OCI-M1 (cell line): ENCODE measurements at places on chromosomes 3 and 15.

GRCh38 chr15:45417303-45417950 lies 39.1 kb upstream of the GATM start:
- DNase-seq: peak; percentile 89

DNA sequence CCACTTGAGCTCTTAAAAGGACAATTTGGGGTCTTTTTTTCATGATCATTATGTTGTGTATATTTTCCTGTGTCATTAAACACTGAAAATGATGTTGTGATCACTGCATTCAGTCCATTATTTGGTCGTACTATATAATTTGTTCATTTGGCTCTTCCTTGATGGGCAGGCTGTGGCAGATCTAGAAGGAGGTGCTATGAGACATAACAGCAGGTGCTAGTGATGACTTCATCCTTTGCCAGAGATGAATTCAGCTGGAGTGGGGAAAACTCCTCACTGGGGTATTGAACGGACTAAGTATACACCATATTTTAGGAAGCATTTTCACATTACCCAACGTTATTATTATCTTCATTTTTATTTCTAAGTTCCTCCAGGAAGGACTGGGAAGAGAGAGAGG lies 12.0 kb downstream of the CMTM7 start:
- no peak for DNase-seq

GRCh38 chr3:118754406-118755252 lies 280.0 kb downstream of the IGSF11 start:
- DNase-seq: no peak

DNA sequence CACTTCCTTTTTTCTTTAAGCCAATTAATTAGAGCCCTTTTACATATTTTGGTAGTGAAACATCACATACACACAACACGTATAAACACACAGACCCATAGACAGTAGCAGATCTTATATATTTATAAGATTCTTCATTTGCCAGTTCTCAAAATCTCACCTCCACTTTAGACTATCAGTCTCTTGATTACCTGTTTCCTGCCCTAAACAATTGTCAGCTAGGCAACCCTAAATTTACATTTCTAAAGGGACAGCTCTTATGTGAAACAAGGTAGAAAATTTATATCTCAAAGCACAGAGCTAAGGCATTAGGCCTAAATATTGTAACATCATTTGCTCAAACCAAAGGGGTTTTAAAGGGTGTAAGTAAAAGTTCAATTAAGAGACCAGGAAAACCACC lies 28.9 kb downstream of the SETMAR start:
- DNase-seq: no peak

DNA sequence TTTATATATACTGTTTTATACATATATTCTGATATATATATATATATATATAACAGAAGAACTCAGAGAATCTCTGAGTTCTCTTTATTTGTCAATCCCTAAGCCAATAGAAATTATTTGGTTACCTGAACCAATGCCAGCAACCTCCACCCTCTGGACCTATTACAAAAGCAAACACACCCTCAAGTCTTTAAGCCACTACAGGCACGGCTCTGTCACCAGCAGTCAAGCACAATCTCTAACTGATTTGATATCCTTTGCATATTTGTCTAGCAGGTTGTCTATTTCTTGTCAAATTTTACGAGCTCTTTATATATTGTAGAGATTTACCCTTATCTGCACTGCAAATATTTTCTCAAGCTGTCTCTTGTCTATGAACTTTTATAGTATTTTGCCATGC lies 66.6 kb upstream of the TOPAZ1 start:
- DNase-seq: no peak

- no peak for DNase-seq
These were observed 46.1 kb upstream of the RASGRP1 start for GRCh38 chr15:38610748-38611147.

- DNase-seq: no peak
These were observed 27.1 kb upstream of the LACTB start for GRCh38 chr15:63094495-63094931.

- DNase-seq: peak; percentile 50
These were observed 38.9 kb upstream of the KIF23 start for GRCh38 chr15:69375151-69375790.

DNA sequence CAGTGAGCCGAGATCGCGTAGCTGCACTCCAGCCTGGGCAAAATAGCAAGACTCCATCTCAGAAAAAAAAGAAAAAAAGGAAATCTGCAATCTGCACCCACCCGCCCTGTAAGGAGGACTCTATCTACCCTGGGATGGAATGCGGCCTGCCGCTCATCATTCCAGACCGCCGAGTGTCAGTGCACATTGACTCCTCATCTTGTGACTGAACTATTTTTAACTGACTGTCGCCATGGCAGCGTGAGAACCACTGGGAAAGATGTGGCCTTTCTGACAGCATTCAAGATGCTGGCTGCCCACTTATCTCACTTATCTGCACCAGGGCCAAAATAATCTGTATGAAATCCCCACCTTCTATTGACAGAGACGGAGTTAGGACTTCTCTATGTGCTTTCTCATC lies 38.8 kb upstream of the ANKRD34C start:
- DNase-seq: no peak

DNA sequence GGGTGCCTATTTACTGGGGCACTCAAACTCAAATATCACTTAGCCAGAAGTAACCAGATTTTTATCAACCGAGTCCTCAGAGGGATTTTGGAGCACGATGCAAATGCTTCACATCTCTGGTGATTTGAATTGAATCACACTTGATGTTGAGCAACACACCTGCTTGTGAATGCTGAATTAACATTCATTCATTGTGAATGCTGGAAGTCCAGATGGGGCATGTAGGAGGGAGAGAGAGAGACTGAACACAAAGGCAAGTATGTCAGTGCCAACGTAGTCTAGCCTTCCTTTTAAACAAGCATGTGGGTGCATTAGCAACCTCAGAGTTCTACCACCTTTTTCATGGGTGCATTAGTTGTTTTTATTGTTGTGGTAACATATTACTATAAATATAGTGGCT lies 156.2 kb downstream of the ADAMTSL3 start:
- DNase-seq: no peak

- DNase-seq: peak; percentile 16
These were observed 2.6 kb downstream of the CYP19A1 start for GRCh38 chr15:51335538-51336410.

DNA sequence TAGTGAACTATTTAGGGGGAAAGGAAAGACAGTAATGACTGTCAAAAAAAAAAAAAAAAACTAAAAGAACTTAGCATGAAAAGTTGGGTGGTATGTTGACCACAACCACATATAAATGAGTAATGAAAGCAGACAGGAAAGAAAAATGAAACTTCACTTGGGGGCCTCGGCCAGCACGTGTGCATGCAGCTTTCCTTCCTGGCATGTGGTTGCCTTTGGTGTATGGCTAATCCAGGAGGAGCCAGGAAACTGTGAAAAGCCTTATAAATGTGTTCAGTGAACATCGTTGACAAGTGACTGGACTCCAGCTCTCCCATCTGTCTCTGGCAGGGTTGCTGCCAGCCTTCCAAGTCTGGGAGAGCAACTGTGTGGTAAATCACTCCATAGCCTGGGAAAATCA lies 195.1 kb downstream of the DTWD1 start:
- no peak for DNase-seq

DNA sequence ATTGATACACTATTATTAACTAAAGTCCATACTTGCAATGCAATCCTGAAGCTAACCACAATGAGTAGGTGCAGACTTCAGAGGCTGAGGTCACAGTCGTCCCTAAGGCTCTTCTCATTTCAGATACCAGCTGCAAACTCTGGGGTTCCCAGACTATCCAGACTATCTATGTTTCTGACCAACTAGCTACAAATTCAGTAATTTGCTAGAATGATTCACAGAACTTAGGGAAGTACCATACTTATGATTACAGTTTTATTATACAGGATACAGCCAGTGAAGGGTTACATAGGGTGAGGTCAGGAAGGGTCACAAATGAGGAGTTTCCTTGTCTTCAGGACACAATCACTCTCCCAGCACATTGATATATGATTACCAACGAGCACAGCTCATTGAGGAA lies 36.5 kb downstream of the PPM1L start:
- DNase-seq: peak; percentile 41

DNA sequence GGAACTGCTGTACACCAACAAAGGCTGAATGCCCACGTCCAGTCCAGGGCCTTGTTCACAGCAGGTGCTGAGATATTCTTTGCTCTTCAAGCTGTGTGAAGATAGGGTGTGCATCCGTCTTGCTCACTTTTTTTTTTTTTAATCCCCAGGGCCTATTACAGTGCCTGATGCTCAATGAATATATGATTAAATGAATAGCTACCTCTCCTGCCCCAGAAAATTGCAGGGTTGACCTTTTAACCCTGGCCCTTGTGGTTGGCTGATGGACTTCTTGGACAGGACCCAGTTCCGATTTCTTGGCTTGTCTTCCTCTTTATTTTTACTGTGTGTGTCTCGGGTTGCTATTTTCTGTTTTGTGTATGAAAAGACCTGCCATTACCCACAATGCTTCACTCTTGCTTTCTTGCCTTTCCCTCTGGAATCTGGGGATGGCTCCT lies 2.9 kb upstream of the FYTTD1 start:
- DNase-seq: peak; percentile 69

DNA sequence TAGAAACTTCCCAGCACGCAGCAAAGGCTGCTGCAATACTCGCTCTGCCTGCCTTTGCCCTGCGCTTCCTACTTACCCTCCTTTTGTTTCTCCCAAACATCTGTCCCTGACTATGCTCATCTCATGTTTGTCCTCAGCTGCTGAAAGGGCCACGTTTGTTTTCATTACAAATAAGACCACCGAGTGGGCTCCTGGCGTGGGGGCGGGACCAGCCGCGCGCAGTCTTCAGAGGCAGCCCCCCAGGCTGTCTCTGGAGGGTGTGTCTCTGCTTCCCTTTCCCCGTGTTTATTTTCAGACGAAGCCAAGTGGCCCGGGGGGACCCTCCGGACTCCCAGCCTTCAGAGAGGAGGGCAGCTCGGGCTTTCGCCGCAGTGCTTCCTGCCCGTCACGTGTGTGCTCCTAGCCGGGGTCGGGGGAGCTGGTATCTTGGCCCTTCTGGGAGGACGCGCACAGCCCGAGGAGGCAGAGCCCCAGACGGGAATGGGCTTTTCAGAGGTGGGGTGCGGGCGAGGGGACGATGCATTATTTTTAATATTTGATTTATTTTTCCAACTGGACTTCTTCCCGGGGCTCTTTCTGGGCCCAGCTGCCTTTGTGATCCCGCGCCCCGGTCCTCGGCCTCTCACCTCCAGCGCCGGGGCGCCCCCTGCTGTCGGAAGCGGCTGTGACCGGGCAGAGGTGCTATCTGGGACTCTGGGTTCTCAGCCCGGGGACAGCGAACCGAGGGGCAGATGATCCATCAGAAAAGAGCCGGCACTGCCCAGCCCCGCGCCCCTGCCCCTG lies 70.0 kb upstream of the CGNL1 start:
- peak; percentile 92 for DNase-seq

- no peak for DNase-seq
These were observed 79.6 kb downstream of the ARRDC4 start for GRCh38 chr15:98040146-98040545.
